ENCODE measurements at places on chromosomes 6 and 20.
A peak's percentile ranks its signal among the peaks of the same experiment; 100 is the strongest.

- no peak for DNase-seq
These were observed 88.3 kb upstream of the NT5E start for GRCh38 chr6:85361643-85362014.

- no peak for DNase-seq
These were observed 158.5 kb upstream of the ARID1B start for GRCh38 chr6:156618600-156619205.

GRCh38 chr20:59994697-59995122, 36.5 kb downstream of the CDH26 start:
- DNase-seq: no peak

- DNase-seq: no peak
These were observed 105.0 kb upstream of the EDN1 start for GRCh38 chr6:12185081-12185673.

DNA sequence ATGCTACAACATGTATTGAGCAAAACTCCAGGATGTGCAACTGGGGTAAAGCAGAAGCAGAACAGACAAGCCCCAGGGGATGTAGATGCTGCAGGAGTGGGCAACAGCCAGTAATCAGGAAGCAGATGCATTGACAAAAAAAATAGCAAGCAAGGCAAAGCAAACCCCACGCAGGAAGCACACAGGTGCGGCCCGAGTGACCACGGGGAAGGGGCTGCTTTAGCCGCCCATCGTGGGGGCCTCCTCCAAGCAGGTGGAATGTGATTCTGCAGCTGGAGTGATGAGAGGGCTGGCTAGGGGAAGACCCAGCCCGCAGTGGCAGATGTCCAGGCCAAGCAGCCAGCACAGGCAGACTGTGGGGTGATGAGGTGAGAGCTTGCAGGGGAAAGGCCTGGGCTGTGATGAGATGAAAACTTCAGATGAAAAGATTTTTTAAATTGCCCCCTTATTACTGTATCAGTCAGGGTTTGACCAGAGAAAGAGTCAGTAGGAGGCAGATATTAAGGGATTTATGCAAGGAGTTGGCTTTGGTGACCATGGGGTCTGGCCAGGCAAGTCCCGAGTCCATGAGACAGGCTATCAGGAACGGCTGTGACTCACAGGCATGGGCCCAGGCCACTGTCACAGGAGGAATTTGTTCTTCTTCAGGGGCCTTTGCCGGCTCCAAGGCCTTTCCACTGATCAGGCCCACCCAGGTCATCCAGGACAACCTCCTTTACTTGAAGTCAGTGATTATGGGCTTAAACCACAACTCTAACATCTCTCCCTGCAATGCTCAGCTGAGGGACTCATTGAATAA, 207.6 kb downstream of the ANKRD60 start:
- DNase-seq: no peak

DNA sequence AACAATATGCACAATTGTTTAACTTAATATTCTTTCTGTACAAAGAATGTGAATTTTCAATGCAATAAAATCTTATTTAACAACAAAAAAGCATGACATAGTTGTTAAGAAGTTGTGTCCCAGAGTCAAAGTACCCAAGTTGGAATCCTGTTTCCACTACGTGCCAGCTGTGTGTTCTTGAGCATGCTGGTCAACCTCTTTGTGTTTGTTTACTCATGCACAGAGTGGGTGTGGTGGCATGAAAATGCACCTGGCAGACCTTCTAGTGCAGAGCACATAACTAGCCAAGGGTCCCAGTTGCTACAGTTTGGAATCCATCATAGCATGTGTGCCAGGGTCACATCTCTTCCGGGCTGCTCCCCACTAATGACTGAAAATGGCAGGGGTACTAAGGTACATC, 24.7 kb upstream of the MOCS1 start:
- DNase-seq: no peak

DNA sequence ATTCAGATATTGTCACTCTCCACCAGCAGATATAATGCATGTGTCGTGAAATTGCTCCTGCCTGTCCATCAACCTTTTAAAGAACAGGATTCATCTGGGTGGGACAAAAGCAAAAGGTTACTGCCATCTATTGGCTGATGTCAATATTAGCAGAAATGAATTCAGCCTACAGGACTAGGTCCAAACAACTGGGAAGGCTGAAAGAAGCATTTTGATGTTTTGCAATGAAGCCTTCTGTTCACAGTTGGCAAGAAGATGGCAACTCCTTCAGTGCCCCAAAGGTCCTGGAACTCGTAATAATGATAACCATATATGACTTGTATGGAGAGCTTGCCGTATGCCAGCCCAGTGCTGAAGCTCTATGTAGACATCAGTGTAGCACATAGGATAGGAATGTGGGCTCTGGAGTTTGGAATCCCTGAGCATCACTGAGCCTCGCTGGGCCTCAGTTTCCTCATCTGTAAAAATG, 7.5 kb downstream of the BCAS1 start:
- no peak for DNase-seq

DNA sequence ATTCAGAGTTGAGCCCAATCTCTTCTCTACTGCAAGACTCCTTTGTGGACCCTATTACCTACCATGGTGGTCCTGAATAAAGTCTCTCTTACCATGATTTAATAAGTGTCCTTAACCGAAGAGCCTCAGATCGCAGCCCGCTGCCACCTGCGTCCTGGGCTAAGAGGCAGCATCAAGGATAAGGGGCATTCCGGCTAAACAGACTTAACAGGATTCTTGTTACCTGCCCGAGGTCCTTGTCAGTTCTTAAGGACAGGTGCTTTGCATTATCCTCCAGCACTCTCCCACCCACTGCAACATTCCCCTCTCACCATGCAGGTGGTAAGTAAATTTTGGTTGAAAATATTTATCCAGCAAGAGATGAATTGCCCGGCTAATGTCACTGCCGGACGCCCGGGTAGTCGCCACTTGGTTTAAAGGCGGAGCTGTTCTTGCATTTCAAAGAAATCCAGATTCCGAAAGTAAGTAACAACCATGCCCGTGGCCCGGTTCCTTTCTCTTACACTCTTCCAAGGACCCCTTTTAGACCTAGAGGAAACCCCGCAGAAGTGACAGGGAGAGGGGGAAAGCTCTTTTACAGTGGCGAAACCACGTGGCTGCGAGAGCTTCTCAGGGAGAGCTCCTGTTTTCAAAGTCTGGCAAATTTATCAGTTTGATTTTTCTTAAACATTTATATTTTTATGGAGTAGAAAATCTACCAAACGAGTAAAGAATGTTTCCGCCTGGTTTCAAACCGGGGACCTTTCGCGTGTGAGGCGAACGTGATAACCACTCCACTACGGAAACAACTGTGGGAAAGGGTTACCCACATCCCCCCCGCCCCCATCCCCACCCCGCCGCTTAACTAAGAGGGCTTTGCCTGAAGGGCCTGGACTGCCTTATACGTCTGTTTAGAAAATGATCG, 41.9 kb upstream of the PRSS16 start:
- peak; percentile 28 for DNase-seq

DNA sequence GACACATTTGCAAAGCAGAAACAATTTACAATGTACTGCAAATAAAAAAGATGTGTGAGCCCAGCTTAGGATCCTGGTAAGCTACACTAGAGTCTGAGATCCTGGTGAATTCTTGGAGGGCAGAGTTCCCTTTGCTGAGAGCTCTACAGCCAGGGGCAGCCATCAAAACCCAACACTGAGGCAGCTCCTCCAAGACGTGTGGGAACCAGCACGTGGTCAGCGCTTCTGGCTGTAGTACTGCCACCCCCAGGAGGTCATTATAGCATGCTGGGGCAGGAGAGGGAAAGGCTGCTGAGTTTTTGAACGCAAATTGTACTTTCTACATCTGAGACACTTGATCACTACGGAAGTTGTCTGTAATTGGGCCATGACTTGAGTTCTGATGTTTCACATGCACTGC, 131.5 kb downstream of the INSM1 start:
- DNase-seq: no peak

DNA sequence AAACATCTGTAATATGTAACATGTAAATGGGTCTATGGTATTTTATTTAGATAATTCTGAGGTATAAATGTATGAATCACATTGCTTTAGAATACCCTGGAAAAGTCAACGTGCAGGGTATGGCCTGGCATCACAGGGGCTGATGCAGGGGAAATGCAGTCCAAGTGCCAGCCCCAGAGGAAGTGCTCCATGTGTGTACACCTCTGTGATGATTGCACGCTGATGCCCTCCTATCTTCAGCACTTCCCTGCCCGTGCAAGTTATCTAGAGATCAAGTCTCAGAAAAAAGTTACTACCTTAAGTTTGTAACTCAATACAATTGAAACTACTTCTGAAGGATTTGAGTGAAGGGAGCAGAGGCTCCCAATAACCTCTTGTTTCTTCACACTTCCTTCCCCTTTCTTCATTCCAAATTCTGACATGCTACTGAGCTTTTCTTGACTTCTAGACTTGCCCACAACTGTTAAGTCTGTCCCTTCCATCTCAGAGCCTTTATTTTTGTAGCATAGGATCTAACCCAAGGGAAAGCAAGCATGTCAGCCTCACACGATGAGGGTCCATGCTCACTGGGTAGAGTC, 2.2 kb downstream of the SMLR1 start:
- no peak for DNase-seq

GRCh38 chr6:43947860-43948259, 177.8 kb downstream of the VEGFA start:
- no peak for DNase-seq

DNA sequence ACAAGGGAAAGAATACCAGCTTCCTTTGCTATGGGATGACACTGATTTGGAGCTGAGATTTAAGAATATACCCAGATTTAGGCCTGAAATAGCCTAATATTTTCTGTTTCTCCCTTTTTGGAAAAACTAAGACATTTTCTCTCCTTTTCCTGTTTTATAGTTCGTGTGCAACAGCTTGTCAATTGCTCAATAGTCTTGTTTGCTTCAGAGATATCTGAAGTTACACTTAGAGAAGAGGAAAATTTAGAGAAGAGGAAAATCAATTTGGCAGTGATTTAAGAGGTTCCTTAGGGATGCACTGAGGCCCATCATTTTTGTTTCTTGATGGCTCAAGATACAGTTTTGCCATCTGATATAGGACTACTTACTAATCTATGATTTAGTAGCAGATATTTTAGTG, 398.6 kb downstream of the RFPL4B start:
- no peak for DNase-seq

GRCh38 chr6:62904687-62905086, 306.6 kb upstream of the FKBP1C start:
- DNase-seq: no peak

DNA sequence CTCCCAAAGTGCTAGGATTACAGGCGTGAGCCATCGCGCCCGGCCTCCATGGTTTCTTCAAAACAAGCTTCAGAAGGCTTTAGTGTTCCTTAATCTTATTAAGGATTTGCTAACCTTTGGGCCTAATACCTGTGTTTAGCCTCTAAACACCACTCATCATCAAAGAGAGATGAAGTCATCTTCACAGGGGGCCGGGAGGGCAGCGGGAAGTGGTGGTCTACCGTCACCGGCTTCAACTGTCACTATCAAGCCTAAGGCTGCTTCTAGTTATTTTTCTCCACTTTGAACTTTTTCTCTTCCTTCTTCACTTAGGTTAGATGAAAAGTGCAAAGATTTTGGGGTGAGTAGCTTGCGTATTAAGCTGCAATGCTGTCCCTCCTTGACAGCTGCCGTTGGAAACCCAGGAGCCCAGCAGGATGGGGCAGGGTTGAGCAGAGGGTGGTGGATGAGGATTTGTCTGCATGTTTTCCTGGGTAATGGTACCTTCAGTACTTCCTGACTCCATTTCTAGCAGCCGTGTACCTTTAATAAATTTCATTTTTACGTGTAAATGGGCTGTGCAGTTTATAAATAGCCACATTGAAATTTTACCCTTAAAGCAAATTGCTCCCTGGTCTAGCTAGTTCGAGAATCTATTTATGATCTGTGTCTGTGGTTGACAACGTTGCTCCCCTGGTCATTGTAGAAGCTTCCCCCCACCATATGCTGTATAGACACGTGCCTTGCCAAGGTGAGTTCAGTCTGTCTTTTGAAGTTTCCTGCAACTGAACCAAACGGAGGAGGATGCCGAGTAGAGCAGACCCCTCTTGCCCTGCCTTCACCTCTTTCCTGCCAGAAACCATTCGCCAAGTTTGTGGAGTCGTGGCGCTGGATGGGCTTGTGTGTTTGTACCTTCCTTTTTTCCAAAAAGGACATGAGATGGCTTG, 64.8 kb downstream of the SYNJ2 start:
- DNase-seq: no peak

GRCh38 chr20:19257865-19258264, 45.4 kb downstream of the SLC24A3 start:
- DNase-seq: no peak

DNA sequence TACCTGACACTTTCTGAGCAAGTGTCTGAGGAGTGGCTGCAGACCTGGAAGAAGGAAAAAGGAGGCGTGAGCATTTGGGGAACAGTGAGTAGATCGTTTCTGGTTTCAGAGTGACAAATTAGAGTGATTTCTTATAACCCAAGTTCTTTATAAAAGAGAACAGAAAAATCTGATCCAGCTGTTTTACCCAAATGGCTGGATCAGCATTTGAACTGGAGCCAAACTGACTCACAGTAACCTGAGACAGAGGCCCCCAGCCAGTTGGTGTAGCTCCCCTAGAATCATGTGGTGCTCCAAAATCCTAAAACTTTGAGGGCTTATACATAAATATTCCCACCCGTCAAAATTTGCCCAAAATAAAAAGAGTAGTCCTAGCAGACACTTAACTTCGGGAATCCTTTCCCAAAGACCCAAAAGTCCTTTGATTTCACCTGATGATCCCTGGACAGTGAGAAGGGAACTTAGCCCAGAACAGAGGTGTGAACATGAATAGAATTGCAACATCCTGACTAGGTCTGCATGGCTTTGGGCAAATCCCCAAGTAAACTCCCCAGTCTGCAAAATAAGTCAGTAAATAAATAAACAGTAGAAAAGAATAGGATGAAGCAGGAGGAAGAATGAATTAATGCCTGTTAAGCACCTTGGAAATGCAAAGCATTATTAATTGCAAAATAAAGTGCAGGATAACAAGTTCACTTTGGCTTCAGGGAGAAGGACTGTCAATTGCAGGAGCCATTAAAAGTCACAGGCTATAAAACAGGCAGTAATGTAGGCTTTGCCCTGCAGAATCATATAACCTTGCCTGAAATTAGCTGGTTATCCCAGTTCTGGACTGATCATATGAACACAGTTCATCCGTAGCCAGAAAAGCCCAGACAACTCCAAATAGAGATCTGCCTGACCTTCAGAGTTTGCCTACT, 262.0 kb upstream of the JARID2 start:
- DNase-seq: no peak

GRCh38 chr6:106090001-106090400, 3.9 kb downstream of the PRDM1 start:
- no peak for DNase-seq

DNA sequence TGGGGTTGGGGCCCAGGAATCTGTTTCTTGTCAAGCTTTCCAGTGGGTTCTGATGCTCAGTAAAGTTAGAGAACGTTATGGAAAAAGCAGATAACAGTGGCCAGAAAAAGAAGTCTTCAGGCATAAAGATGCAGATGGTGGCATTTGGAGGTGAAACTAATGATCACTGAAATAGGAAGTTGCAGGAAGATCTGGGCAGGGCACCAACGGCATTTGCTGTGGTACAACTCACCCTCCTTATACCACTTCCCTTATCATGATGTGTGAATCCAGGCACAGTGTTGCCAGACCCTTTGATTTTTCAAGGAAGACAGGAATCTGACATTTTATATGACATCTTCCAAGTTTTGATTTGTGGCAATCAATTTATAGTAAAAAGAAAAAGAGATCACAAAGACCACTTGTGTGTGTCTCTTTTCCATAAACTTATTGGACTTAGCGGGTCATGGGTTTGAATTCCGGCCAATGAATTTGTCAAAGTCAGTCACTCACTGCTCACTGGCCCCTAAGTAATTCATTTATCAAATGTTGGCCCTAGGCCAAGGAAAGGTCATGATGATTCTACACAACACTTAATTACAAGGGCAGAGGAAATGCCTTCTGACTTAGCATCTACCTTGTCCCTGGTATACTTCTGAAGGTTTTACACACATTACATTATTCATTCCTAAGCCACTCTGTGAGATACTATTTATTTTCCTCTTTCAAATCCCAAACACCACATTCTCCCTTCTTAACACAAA, 37.6 kb downstream of the LAMP5 start:
- DNase-seq: no peak
